ENCODE measurements at places on chromosomes 3 and 15.

GRCh38 chr3:32296251-32297204, 58.0 kb downstream of the CMTM8 start:
- peak; percentile 79 for DNase-seq

DNA sequence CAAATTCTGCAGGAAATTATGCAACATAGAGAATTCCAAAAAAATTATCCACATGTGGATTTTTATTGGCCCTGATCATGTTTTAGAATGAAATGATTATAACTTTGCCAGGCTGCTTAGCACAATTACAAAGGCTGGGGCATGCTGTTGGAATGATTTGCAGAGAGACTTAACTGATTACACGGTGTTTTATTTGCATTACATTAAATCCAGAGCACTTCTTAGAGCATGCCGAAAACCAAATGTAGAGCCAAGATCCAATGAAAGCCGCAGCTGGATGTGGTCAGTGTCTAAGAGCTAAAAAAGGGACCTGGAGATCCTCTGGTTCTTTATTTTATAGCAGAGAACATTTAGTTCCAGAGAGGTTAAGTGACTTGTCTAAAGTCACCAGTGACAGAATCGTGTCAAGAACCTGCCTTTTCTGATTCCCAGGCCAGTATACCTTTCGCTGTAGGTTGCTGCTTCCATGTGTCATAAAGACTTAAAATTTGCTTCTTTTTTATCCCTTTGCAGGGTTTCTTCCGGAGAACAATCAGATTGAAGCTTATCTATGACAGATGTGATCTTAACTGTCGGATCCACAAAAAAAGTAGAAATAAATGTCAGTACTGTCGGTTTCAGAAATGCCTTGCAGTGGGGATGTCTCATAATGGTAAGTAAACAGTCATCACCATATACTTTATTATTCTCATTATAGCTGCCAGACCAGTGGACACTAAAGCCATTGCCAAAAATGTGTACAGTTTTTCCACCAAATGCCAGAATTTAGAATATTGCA, 92.0 kb upstream of the TSEN2 start:
- no peak for DNase-seq

GRCh38 chr15:54097019-54097418, 118.8 kb downstream of the UNC13C start:
- DNase-seq = no peak

GRCh38 chr3:73448761-73449301, 175.9 kb downstream of the PDZRN3 start:
- DNase-seq = no peak

DNA sequence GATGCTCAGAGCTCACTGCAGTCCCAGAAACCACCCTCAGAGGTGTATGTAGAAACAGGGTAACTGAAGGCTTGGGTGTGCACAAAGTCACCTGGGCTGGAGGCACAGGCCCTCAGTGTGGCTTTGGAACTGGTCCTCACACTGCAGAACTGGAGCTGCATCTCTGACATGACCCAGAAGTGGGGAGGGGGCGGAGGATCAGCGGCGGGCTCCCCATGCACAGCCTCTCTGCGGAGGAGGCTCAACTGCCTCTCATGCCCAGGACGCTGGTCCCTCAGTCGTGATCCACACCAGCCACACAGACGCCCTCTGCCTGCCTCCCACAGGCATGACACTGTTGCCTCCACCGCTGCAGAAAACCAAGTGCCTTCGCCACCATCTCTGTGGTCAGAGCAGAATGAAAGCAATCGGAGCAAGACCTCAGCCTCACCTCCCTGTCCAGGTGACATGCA, 73.7 kb downstream of the TM2D3 start:
- DNase-seq = no peak

- no peak for DNase-seq
Observed at GRCh38 chr3:16079519-16079918, 95.0 kb upstream of the GALNT15 start.

DNA sequence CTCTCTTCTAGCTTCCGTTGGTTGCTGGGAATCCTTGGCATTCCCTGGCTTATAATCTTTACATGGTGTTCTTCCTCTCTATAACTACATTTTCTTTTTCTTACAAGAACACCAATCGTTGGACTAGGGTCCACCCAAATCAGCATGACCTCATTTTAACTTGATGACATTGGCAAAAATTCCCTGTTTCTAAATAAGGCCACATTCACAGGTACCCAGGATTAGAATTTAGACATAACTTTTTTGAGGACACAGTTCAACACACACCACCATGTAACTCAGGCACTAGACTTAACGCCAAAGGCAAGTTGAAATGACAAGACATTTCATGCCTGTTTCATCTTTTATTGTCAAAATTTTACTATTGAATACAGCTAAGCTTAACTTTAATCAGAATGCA, 93.0 kb downstream of the NECTIN3 start:
- no peak for DNase-seq
